Activated CD8-positive, alpha-beta memory T cell treated with anti-CD3 and anti-CD28 coated beads for 48 hours (primary cell): ENCODE measurements at places on chromosomes 3 and 15.
A peak's percentile ranks its signal among the peaks of the same experiment; 100 is the strongest.

- DNase-seq = peak; percentile 77
Observed at GRCh38 chr3:9946112-9947024, 5.8 kb downstream of the PRRT3 start.

DNA sequence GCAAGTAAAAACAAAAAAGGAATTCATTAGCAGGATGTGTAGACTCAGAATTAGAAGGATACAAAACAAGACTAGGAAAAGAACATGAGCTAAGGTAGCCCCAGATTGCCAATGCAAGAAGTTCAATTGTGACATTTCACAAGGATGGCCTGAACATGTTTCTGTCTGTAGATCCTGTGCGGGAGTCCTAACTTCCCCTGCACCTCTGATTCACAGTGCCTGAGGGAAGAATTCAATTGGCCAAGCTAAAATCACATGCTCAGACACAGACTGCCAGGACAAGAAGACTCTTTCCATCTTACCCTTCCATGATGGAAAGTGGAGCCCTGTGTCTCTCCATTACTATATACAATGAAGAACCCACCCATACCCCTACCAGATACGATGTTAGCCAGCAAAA, 251.5 kb downstream of the KCNH8 start:
- DNase-seq = no peak

GRCh38 chr3:192121923-192122322, 605.4 kb downstream of the FGF12 start:
- DNase-seq = no peak

- no peak for DNase-seq
Observed at GRCh38 chr3:192812743-192813383, 85.5 kb upstream of the FGF12 start.

- DNase-seq = no peak
Observed at GRCh38 chr15:60793656-60794055, 314.7 kb upstream of the ICE2 start.

- no peak for DNase-seq
Observed at GRCh38 chr3:19046440-19046839, 101.9 kb upstream of the KCNH8 start.

DNA sequence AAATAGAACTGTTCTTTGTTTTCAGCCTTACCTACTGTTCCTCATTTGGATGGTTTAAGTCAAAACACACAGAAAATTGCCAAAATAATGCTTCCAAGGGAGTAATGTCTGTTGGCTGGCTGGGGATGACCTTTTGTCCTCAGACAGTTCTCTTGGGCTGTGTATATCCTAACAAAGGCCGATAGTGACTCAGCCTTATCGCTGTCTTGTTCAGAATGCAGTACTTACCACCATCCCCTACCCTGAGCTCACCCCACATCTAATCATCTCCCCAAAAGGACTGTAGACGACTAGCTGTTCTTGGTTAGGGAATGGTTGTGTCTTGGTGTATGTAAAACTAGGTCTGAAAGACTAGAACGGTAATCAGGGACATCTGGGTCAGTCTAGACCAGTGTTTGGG, 35.0 kb downstream of the RAB11A start:
- DNase-seq = no peak
